Caki2 (cell line): ENCODE measurements at places on chromosomes 6 and 20. TPM values are rescaled to one million over a fixed set of nuclear protein-coding genes. Genes with fewer than 3 reads are reported as not detected.

Gene COL9A1
- not detected in 2 replicates for total RNA-seq

Gene KCNQ5
- total RNA-seq: 0.27 and 0.52 TPM in 2 replicates

Gene TNFRSF21
- total RNA-seq: 13.1 and 13.5 TPM in 2 replicates

Gene PRPH2
- not detected in 2 replicates for total RNA-seq

Gene RHAG
- not detected in 2 replicates for total RNA-seq
